Left lobe of liver (tissue), 2 donors: ENCODE measurements at places on chromosomes 11 and 22.

GRCh38 chr11:67179892-67180490 is 60.9 kb downstream of the KDM2A start:
- no peak for DNase-seq

DNA sequence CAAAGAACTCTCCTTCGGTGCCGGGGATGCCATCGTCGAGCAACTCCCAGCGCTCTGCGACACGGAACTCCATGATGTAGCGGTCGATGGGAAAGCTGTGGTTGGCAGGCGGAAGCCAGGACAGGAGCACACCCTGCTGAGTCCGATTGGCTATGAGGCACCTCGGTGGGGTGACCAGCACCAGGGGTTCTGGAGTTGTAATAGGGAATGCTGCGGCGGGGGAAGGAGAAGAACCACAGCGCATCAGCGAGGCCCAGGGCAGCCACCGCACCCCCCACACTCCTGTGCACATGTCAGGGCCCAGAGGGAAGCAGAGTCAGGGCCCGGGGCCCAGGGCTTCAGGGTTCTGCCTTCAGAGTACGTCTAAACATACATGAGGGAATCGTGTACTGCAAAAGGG is 31.0 kb downstream of the IGSF9B start:
- no peak for DNase-seq

DNA sequence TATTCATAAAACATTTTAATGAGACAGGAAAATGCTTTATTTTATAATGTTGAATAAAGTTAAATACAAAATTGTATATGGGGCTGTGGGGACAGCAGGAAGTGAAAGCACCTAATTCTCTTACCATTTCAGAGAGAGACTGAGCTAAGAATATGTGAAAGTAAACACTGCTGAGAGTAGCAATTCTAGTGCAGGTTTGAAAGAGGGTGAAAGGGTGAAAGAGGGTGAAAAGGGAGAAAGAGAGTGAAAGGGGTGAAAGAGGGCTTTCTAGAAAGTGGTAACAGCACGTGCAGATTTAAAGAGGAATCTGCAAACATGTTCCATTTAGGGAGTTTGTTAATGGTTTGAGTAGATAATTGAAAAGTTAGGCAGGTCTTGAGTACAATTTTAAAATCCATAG is 652.0 kb upstream of the CCDC90B start:
- DNase-seq, result no peak

DNA sequence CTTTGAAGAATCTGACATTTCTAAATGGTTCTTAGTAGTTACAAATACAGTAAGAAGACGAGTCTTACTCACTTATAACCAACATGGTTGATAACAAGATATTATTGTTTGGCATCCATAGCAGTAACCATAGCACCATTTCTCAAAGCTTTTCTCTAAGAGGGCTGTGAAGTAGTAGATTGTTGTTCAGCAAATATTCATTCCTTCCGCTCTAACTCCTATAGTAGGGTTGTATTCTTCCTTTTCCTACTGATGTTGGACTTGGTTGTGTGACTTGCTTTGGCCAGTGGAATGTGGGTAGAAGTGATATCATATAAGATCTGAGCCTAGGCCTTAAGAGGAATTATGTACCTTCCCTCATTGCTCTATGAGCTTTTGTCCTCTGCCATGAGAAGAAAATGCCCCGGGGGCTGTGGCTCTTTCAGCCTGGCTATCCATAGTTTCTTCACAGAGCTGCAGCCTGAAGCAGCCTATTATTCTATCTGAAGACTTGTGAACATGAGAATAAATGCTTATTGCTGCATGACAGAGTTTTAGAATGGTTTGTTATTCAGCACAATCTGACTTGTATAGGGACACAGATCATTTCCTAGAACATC is 28.9 kb upstream of the ZBED5 start:
- no peak for DNase-seq

DNA sequence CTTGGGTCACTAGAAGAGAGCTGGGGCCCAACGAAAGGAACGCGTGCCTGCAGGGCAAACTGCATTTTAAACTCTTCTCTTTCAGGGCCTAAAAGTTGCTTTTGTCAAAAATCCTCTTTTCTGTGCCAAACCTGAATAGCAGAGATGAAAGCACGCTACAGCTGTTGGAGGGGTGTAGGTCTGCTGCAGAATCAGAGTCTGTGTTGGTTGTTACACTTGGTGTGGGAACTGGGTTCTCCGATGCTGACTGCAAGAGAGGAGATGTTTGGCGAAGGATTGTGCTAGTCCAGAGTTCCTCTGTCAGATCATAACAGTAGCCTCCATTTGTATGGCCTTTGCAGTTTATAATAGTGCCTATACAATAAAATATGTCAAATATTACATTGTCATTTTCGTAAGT is 41.8 kb downstream of the BARX2 start:
- DNase-seq, result no peak

GRCh38 chr11:127683321-127683720 is 682.8 kb upstream of the KIRREL3 start:
- no peak for DNase-seq
